ENCODE measurements at places on chromosomes 3 and 15. TPM values are rescaled to one million over a fixed set of nuclear protein-coding genes. Genes with fewer than 3 reads are reported as not detected.

Gene BCHE
- 1.1 TPM for total RNA-seq

Gene NSUN3
- 6.8 TPM for total RNA-seq

Gene AADACL2
- not detected for total RNA-seq

Gene AP2M1
- 296 TPM for total RNA-seq

Gene MAP2K1
- total RNA-seq, result 66.9 TPM

Gene NSMCE3
- 14.8 TPM for total RNA-seq

Gene LRRC3B
- not detected for total RNA-seq

Gene CD80
- total RNA-seq, result not detected

Gene C2CD4A
- 0.02 TPM for total RNA-seq

Gene B3GNT5
- total RNA-seq, result 21.0 TPM

Gene KBTBD13
- total RNA-seq, result 0.02 TPM

Gene IL17RC
- 15.2 TPM for total RNA-seq

Gene CNTN4
- total RNA-seq, result not detected

Gene TRIM42
- not detected for total RNA-seq

Gene ALDH1A3
- total RNA-seq, result 24.7 TPM

Measured in A549 treated with DMSO at 1 μM for 4 hours (cell line).